Left lobe of liver (tissue), 2 donors: ENCODE measurements at places on chromosomes 2 and 18. TPM values are rescaled to one million over a fixed set of nuclear protein-coding genes. Genes with fewer than 3 reads are reported as not detected.

The LRRC30 gene
- total RNA-seq: not detected

The GORASP2 gene
- 30.4 TPM for total RNA-seq

The ABCG8 gene
- 121 TPM for total RNA-seq

The KIAA2012 gene
- total RNA-seq: 0.30 TPM

The TUBA3E gene
- not detected for total RNA-seq
